Kidney epithelial cell (primary cell): ENCODE measurements at places on chromosomes 2 and 18. TPM values are rescaled to one million over a fixed set of nuclear protein-coding genes. Genes with fewer than 3 reads are reported as not detected.

DIPK1C gene
- total RNA-seq = not detected in 2 replicates

C2orf81 gene
- 3.0 and 4.3 TPM in 2 replicates for total RNA-seq

INHA gene
- total RNA-seq = not detected in 2 replicates

TUBA3E gene
- total RNA-seq = not detected in 2 replicates

STAM2 gene
- total RNA-seq = 25.7 and 32.2 TPM in 2 replicates

KRTCAP3 gene
- total RNA-seq = 8.1 and 10.0 TPM in 2 replicates
